ACHN (cell line): ENCODE measurements at places on chromosomes 5 and 9.
A peak's percentile ranks its signal among the peaks of the same experiment; 100 is the strongest.

DNA sequence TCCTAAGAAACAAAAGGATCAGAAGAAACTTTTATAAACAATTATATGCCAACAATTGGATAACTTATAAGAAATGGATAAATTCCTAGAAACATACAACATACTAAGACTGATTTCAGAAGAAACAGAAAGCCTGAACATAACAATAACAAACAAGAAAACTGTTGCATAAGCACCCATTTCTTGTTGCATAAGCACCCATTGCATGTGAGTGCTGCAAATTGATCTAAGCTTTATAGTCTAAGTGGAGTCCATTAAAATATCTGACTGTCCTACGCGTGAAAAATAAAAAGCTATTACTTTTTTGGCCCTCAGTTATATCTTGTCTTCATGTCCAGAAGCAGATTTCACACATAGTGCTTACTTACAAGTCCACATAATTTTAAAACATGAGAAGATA is 19.3 kb downstream of the TYRP1 start:
- no peak for DNase-seq

GRCh38 chr5:83973925-83974815 is 253.5 kb upstream of the HAPLN1 start:
- DNase-seq, result no peak

GRCh38 chr5:1118231-1118698 is 6.4 kb upstream of the SLC12A7 start:
- DNase-seq, result peak; percentile 30

DNA sequence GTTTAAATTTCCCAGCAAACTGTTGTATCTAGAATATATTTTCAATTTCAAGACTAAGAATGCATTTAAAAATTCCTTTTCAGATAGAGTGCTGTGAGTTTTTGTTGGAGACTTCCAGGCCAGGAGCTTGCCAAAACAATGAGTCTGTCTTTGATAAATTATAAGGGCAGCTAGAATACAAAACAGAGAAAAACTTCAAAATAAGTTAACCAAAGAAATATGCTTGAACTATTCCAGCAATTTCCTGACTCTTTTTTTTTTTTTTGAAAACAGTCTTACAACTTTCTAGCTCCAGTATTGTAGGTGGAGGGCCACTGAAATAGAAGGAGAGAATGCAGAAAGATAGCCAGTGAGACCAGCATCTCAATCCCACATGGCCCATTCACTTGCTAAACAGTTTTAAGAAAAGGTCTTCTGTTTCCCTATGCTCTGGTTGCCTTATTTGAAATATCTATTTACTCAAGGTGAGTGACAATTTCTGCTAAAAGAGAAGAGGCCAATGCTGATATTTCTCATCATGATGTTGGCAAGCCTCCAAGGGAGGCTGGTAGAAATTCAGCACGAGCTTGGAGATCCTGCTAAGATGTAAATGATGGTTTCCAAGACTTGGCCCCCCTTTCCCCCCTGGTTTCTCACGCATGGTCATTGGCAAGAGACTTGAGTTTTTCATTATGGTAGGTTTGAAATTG is 103.2 kb downstream of the USP20 start:
- DNase-seq, result no peak

- no peak for DNase-seq
Measured at GRCh38 chr9:127599550-127599891, 12.6 kb upstream of the STXBP1 start.

GRCh38 chr5:137389042-137389441 is 110.1 kb downstream of the SPOCK1 start:
- no peak for DNase-seq

- no peak for DNase-seq
Measured at GRCh38 chr5:91271999-91272398, 111.1 kb downstream of the ARRDC3 start.

- DNase-seq, result no peak
Measured at GRCh38 chr5:150578781-150579461, 61.5 kb upstream of the SYNPO start.

DNA sequence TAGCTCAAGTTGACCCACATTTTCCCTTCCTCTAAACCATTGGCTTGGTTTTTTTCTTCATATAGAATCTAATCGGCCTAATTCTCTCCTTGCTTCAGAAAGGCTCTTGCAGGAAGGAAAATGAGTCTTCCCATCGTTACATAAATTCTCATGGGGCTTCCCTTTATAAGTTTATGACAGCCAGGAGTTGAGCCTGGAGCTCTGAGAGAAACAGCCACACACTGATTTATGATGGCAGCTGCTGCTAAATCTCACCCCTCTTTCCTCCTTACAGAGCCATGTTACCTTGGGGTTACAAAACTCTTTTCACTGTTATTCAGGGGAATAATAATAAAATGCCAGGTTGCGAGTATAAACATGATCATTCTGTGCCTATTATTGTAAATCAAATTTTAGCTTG is 5.2 kb upstream of the RNF14 start:
- no peak for DNase-seq

DNA sequence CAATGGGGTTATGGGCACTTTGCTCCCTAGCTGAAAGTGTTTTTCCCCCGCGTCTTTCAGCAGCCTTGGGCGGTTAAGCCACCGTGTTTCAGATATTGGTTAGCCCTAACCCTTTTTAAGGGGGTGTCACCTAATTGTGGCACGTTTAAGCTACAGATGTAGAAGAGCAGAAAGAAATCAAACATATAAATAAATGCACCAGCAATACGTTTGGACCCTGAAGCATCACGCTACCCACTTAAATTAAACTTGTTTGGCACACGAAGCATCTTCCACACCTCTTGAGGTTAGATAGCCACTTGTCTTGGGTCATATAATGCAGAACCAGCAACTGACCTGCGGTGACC is 768 bp downstream of the YTHDC2 start:
- DNase-seq, result no peak

GRCh38 chr5:24177821-24178220 is 467.0 kb downstream of the CDH10 start:
- DNase-seq, result no peak

- DNase-seq, result no peak
Measured at GRCh38 chr9:135716045-135716444, 14.1 kb downstream of the KCNT1 start.

DNA sequence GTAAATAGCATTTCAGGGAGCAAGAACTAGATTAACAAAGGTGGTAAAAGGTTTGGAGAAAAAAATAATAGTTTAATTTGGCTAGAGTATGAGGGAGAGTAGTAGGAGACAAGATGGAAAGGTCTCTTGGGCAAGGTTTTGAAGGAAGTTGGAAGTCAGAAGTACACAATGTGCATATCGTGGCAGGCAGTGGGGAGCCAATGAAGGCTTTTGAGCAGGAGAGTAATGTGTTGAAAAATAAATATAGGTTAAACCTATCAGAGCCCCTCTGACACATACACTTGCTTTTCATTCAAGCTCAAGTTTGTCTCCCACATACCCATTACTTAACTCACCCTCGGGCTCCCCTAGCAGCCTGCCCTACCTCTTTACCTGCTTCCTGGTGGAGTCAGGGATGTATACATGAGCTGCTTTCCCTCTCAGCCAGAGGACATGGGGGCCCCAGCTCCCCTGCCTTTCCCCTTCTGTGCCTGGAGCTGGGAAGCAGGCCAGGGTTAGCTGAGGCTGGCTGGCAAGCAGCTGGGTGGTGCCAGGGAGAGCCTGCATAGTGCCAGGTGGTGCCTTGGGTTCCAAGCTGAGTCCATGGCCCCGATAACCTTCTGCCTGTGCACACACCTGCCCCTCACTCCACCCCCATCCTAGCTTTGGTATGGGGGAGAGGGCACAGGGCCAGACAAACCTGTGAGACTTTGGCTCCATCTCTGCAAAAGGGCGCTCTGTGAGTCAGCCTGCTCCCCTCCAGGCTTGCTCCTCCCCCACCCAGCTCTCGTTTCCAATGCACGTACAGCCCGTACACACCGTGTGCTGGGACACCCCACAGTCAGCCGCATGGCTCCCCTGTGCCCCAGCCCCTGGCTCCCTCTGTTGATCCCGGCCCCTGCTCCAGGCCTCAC is at the start of gene CA9:
TSS of gene CA9 (plus strand) at position 797 of the 893 bp plus-strand sequence. CDS start at position 829, 32 bp downstream.
- no peak for DNase-seq

DNA sequence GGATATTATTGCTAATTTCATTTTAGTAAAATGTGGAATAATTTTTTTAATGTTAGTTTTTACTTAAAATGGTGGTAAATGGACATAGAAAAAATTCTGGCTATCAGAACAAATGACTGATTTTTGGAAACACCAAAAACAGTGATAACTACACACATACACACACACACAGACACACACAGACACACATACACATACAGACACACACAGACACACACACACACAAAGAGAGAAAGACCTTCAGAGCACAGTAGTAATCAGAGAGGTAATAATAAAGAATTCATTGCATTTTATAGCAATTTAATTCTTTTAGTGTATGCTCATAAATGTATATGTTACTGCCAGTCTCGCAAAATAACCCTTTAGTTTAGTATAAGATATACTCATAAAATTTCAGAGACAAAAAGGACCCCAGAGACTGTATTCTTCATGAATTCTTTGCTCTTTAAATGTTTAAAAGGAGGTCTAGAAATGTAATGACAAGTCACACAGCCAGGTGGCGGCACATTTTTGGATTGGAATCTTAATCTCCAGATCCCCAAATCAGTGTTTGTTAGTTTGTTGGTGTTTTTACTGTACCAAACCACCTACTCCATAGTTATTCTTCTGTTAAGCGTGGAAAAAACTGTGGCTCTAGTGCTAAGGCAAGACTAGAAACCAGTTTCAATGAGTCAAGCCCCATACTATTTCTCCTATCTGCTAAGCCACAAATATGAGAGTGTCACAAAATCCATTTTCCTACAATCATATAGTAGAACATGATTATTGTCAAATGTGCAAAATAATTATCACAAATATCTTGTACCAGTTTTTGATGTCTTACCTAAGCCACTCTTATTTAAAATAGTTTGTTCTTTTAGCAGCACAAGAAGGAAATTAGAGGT is 109.9 kb downstream of the EDIL3 start:
- DNase-seq, result peak; percentile 44

- no peak for DNase-seq
Measured at GRCh38 chr5:132465059-132465707, 25.4 kb downstream of the IRF1 start.

DNA sequence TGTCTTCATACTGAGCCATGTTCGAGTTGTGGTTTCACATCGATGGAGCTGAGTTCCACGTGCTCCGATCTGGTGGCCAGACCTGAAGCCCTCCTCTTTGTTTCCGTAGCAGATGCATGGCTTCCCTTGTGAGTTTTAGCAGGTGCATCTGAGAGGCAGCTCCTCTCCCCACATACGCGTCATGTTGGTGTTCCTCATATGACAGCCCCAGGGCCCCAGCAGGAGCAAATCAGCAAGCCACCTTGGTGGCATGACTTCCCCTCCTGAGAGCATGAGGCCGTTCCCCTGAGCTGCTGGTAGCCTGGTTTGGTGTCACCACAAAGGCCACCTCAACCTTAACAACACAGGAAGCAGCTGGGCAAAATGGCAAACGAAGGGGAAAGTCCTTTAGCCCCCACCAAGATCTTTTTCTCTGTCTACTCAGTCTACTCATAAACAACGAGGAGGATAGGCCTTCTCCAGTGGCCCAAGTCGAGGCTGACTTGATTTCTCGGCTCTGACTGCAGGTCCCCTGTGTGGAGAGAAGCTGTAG is 5.9 kb downstream of the CYFIP2 start:
- DNase-seq, result no peak

DNA sequence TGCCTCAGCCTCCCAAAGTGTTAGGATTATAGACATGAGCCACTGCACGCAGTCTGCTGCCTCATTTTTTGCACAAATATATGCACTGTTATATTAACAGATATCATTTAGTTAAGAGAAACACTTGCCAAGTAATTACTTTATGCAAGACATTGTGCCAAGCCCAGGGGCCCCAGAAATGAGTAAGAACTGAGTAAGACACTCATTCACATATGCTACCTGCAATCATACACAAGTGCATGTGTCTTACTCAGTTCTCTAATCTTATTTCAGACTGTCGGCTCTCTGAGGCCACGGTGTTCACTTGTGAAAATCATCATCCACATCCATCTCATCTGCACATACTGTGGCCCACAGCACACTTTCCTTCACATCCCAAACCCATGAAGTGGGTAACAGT is 16.0 kb downstream of the TRAF1 start:
- no peak for DNase-seq

DNA sequence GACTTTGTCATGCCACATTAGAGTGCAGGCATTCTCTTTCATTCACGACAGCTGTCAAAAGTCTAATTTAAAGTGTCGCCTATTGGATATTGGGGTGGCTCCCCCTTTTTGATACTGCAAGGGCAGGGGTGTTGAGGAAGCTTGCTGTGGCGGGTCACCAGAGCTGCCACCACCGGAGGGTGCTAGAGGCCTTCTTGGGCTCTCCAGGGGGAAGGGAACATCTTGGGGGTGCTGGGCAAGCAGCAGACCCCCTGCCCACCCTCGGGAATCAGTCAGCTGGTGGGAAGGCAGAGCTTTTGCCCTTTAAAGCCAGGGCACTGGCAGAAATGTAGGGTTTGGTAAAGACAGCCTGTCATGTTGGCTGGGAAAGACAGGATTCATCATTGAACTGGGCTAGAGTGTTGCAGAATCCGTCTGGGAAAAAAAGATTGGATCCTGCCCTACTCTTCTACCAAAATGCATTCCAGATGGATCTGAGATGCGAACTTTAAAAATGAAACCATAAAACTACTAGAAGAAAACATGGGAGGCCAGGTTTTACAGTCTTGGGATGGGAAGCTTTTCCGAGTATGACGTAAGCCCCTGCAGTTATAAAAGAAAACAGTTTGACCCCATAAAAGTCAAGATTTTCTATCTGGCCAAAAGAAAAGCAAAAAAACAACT is 22.3 kb downstream of the COL5A1 start:
- DNase-seq, result no peak

DNA sequence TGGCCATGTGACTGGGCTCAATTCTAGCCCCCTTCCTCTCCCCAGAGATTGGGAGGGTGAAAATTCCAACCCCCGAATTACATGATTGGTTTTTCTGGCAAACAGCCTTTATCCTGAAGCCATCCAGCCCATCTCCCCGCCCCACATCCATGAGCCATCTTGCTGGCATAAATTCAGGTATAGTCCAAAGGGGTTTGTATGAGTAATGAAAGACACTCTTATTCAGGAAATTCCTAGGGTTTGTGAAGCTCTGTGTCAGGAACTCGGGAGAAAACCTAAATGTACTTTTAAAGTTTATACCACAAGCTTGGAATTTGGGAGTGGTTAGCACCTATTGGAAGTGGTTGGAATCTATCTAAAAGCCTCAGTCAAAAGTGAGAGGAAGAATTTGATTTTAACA is 80.6 kb upstream of the SIMC1 start:
- no peak for DNase-seq

GRCh38 chr5:135053989-135054388 is 20.0 kb upstream of the PITX1 start:
- no peak for DNase-seq

- DNase-seq, result no peak
Measured at GRCh38 chr9:125561509-125562148, 145.4 kb downstream of the MAPKAP1 start.

DNA sequence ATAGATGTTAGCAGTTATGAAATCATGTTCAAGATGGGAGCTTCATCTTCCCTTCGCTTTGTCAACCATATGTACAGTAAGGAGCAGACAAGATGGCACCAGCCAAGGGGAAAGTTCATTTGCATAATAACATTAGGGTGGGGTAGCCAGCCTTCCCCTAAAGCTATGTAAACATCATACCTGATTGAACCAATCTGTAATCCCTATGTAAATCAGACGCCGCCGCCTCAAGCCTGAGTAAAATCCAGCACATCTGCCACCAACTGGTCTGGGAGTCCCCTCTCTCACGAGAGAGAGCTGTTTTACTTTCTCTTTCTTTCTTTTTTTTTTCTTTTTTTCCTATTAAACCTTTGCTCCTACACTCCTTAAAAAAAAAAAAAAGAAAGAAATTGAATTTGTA is 30.8 kb upstream of the REEP2 start:
- no peak for DNase-seq
